ENCODE measurements at places on chromosomes 2 and 18. TPM values are rescaled to one million over a fixed set of nuclear protein-coding genes. Genes with fewer than 3 reads are reported as not detected.
A peak's percentile ranks its signal among the peaks of the same experiment; 100 is the strongest.

FOXI3 gene
- not detected for polyA plus RNA-seq

- H3K27ac ChIP-seq, result no peak overlapping the region
- no peak overlapping the region for H3K4me3 ChIP-seq
- H3K27me3 ChIP-seq, result no peaks in the 10 kb centered on the region
- H3K36me3 ChIP-seq, result no peaks in the 10 kb centered on the region
Observed at GRCh38 chr2:7289697-7290096, 372.5 kb downstream of the RNF144A start.

- H3K4me1 ChIP-seq, result no peaks in the 10 kb centered on the region
- H3K27ac ChIP-seq, result no peak overlapping the region
- H3K36me3 ChIP-seq, result no peaks in the 10 kb centered on the region
- DNase-seq, result no peak
- H3K4me3 ChIP-seq, result no peak overlapping the region
Observed at GRCh38 chr2:178275600-178275999, 81.3 kb downstream of the OSBPL6 start.

GRCh38 chr18:25229081-25229480 is 122.9 kb downstream of the ZNF521 start:
- peak overlapping the region; percentile 58 for H3K27ac ChIP-seq
- DNase-seq, result no peak
- H3K36me3 ChIP-seq, result no peaks in the 10 kb centered on the region
- H3K27me3 ChIP-seq, result peaks cover 12% of the 10 kb centered on the region

CREG2 gene
- polyA plus RNA-seq, result not detected

NPHP1 gene
- 1.2 TPM for polyA plus RNA-seq

DNA sequence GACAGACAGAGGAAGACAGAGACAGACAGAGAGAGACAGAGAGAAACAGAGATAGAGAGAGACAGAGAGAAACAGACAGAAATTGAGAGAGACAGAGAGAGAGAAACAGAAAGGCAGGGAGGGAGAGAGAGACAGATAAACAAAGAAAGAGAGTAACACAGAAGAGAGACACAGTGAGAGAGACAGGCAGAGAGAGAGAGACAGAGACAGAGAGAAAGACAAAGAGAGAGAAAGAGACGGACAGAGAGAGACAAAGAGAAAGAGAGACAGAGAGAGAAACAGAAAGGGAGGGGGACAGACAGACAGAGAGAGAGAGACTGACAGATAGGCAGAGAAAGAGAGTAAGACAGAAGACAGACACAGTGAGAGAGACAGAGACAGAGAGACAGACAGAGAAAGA is 108.5 kb upstream of the ANKRD30BL start:
- peaks cover 7% of the 10 kb centered on the region for H3K4me1 ChIP-seq
- H3K27ac ChIP-seq, result no peak overlapping the region
- DNase-seq, result no peak
- no peak overlapping the region for H3K4me3 ChIP-seq
- H3K36me3 ChIP-seq, result no peaks in the 10 kb centered on the region

DNA sequence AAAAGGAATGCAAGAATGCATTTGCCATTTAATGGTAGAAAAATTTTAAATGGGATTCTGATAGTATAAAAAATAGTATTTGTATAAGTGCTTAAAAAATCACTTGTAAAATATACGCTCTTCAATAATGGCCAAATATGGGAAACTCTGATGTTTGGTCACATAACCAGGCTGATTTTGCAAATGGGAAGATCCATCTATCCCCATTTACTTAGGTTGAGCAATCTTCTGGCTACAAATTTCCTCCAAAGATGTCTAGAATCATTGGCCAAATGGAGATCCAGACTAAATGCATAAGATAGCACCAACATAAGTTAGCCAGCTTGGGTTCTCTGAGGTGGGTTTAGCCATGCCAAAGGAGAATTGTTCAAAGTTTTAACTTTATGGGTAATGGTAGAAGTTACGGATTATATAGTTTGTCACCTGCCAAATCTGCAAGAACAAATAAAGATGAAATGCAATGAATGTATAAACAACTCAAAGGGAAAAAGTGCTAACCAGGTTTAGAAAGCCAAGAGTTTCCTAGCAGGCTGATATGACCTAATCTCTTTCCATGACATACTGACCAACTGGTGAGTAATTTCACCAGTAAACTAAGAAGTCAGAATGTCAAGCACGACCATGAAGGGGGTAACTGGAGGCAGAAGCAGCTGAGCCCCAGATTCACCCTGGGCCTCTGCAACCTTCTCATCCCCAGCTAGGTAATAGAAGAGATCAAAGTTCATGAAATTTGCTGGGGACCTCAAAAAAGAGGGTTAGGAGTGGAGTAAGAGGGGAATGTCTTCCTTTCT is 10.0 kb downstream of the RHOB start:
- no peaks in the 10 kb centered on the region for H3K4me1 ChIP-seq
- peaks cover 37% of the 10 kb centered on the region for H3K27me3 ChIP-seq
- no peaks in the 10 kb centered on the region for H3K36me3 ChIP-seq
- H3K4me3 ChIP-seq, result no peak overlapping the region
- no peak for DNase-seq

- no peaks in the 10 kb centered on the region for H3K4me1 ChIP-seq
- no peak for DNase-seq
Observed at GRCh38 chr2:71615767-71616730, 162.7 kb downstream of the DYSF start.

DNA sequence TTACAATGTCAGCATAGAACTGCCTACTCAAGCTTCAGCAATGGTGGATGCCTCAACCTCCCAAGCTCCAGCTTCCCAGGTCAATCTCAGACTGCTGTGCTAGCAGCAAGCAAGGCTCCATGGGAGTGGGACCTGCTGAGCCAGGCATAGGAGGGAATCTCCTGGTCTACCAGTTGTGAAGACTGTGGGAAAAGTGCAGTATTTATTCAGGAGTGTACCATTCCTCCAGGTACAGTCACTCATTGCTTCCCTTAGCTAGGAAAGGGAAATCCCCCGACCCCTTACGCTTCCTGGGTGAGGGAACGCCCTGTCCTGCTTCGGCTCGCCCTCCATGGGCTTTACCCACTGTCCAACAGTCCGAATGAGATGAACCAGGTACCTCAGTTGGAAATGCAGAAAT is 130.3 kb downstream of the ADCYAP1 start:
- no peak overlapping the region for H3K4me3 ChIP-seq
- H3K27me3 ChIP-seq, result no peaks in the 10 kb centered on the region
- no peaks in the 10 kb centered on the region for H3K36me3 ChIP-seq
- no peaks in the 10 kb centered on the region for H3K4me1 ChIP-seq

GRCh38 chr2:125857971-125858794 is 797.8 kb upstream of the GYPC start:
- H3K27me3 ChIP-seq, result no peaks in the 10 kb centered on the region
- H3K27ac ChIP-seq, result no peak overlapping the region
- no peaks in the 10 kb centered on the region for H3K36me3 ChIP-seq
- H3K4me3 ChIP-seq, result no peak overlapping the region
- DNase-seq, result no peak

GRCh38 chr18:60182223-60182622 is 190.4 kb downstream of the MC4R start:
- no peaks in the 10 kb centered on the region for H3K27me3 ChIP-seq
- DNase-seq, result no peak
- H3K4me3 ChIP-seq, result no peak overlapping the region
- no peak overlapping the region for H3K27ac ChIP-seq
- H3K4me1 ChIP-seq, result no peaks in the 10 kb centered on the region

- H3K4me3 ChIP-seq, result no peak overlapping the region
- H3K4me1 ChIP-seq, result peaks cover 11% of the 10 kb centered on the region
- no peaks in the 10 kb centered on the region for H3K27me3 ChIP-seq
- H3K27ac ChIP-seq, result peak overlapping the region; percentile 61
- H3K36me3 ChIP-seq, result no peaks in the 10 kb centered on the region
Observed at GRCh38 chr18:48997985-48998831, 47.4 kb upstream of the SMAD7 start.

POTEJ gene
- polyA plus RNA-seq, result not detected

DNA sequence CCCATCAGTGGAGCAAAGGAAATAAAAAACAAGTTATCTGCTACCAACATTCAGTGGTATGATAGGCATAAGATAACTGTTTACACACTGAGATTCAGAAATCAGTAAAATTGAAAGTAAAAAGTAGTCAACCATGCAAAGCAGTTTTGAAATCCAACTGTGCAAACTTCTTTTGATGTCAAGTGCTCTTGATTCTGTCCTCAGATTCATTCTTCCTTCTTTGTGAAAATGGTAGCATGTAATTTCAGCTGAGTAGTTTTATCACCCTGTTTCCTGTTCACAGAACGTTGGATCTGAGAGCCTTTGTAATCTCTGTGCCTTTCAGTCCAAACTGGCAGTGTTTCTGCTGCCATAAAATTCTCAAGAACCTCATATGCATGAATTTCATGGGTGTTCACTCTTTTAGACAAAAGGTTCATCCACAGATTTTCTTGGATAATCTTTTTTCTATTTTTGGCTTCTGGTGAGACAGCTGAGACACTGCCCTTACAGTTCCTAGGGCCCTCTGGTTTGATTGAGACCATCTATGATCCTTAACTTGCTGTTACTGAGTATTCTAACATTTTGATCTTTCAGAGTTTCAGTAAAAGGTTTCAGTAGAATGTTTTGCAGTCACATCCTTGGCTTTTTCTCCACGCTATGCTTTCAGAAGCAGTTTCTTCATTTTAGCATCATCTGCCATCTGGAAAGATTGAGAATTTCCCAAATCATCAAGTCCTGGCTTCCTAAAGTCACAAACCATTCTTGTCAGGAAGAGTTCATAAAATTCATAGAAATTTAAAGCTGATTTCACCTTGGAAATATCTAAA is 272.3 kb upstream of the EPHA4 start:
- no peak overlapping the region for H3K27ac ChIP-seq
- no peaks in the 10 kb centered on the region for H3K36me3 ChIP-seq
- no peak for DNase-seq
- H3K4me3 ChIP-seq, result no peak overlapping the region
- no peaks in the 10 kb centered on the region for H3K27me3 ChIP-seq

GRCh38 chr2:132489150-132489549 is 72.5 kb downstream of the GPR39 start:
- no peaks in the 10 kb centered on the region for H3K4me1 ChIP-seq
- H3K27me3 ChIP-seq, result peaks cover 11% of the 10 kb centered on the region
- no peaks in the 10 kb centered on the region for H3K36me3 ChIP-seq
- H3K27ac ChIP-seq, result no peak overlapping the region
- H3K4me3 ChIP-seq, result no peak overlapping the region

DNA sequence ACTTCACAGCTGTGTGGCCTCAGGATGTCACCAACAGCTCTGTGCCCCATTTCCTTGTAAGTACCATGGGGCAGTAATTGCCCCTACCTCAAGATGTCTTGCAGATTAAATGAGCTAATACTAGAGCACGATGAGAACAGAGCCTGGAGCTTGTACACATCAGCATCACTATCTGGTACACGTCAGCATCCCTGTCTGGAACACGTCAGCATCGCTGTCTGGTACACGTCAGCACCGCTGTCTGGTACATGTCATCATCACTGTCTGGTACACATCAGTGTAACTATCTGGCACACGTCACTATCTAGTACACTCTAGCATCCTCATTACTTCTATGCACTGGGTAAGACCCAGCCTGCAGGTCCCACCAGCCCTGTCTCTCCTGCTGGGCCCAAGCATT is 37.2 kb downstream of the AQP12A start:
- no peak for DNase-seq
- H3K4me1 ChIP-seq, result no peaks in the 10 kb centered on the region
- H3K4me3 ChIP-seq, result no peak overlapping the region
- H3K27ac ChIP-seq, result no peak overlapping the region
- peaks cover 4% of the 10 kb centered on the region for H3K27me3 ChIP-seq

GRCh38 chr18:47522359-47522758 is 270.9 kb upstream of the SKOR2 start:
- H3K4me1 ChIP-seq, result no peaks in the 10 kb centered on the region
- no peak for DNase-seq

GLB1L gene
- 1.5 TPM for polyA plus RNA-seq

PIK3C3 gene
- polyA plus RNA-seq, result 38.4 TPM

DNA sequence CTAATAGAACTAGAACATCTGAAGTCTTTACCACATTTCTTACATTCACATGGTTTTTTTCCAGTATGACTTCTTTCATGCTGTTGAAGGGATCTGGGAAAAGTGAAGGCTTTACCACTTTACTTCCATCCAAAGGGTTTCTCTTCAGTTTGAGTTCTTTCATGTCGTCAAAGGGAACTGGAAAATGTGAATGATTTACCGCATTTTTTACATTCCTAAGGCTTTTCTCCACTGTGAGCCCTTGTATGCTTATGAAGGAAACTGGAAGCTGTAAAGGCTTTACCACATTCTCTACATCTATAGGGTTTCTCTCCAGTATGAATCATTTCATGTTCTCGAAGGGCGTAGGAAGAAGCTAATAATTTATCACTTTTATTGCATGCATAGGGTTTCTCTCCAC is 46.7 kb downstream of the NBEAL1 start:
- H3K27ac ChIP-seq, result no peak overlapping the region
- no peaks in the 10 kb centered on the region for H3K27me3 ChIP-seq
- DNase-seq, result no peak
- H3K4me1 ChIP-seq, result no peaks in the 10 kb centered on the region
- H3K36me3 ChIP-seq, result peaks cover 15% of the 10 kb centered on the region
- H3K4me3 ChIP-seq, result no peak overlapping the region

DNA sequence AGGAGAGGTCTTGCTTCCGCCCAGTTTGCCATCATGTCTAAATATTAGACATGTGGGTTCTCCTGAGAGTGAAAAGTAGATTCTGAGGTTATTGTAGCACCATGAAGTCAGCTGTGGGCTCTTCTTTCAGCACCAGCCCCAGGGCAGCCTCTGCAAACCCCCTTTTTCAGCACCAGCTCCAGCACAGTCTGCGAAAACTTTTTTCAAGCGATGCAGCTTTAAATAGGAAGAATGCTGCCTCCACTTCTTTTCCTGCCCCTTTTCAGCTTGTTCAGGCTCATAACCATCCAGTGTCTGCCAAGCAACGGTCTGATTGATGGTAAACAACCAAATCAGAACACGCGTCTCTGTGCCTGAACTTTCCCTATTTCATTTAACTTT is at the start of gene COL5A2:
COL5A2 (minus strand) TSS at position 192 of the 381 bp plus-strand sequence; CDS start at position 35, 157 bp downstream.
- no peaks in the 10 kb centered on the region for H3K36me3 ChIP-seq
- H3K27me3 ChIP-seq, result peaks cover 13% of the 10 kb centered on the region
- no peak within 1 kb of the TSS for H3K27ac ChIP-seq
- no peak for DNase-seq

DNA sequence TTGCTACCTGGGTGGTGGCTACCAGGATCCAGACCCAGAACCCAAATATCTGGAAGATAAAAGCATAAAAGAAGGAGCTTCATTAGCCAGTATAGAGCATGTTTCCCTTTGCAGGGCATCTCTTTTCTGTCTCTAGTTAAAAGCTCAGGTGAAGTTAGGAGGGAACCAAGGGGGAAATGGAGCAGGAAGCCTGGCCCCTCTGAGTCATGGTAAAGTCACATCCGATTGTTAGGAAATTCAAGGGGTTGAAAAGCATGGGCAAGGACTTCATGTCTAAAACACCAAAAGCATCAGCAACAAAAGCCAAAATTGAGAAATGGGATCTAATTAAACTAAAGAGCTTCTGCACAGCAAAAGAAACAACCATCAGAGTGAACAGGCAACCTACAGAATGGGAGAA is 126.9 kb downstream of the RPIA start:
- H3K4me3 ChIP-seq, result no peak overlapping the region
- no peak for DNase-seq
- H3K27ac ChIP-seq, result no peak overlapping the region
- no peaks in the 10 kb centered on the region for H3K27me3 ChIP-seq

Measured in naive B cell (primary cell).